ENCODE measurements at places on chromosomes 3 and 15.

GRCh38 chr3:48715174-48715800 is 1.7 kb downstream of the IP6K2 start:
- no peak for DNase-seq

DNA sequence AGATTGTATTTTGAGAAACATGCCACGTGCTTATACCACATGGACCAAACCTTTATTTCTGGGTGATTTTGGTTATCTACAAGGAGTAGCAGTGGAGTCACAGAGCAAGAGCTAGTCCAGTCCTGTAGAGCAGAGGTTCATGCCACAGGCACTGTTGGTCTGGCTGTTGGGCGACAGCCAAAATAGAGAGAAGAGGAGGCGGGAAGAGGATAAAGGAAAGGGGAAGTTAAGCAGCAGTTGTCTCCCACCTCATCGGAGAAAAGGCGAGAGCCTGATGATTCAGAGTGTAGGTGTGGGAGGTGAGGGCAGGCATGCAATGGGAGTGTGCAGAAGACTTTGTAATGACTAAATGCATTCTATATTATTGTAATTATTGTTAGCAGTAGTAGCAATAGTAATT is 237.5 kb upstream of the ROPN1 start:
- DNase-seq = no peak

- DNase-seq = no peak
Observed at GRCh38 chr3:49641921-49642707, 32.0 kb upstream of the APEH start.

GRCh38 chr3:186955898-186956696 is 25.8 kb downstream of the ST6GAL1 start:
- no peak for DNase-seq

GRCh38 chr3:176992565-176992964 is 204.7 kb downstream of the TBL1XR1 start:
- peak; percentile 60 for DNase-seq

GRCh38 chr3:135127946-135128470 is 332.9 kb downstream of the EPHB1 start:
- no peak for DNase-seq

DNA sequence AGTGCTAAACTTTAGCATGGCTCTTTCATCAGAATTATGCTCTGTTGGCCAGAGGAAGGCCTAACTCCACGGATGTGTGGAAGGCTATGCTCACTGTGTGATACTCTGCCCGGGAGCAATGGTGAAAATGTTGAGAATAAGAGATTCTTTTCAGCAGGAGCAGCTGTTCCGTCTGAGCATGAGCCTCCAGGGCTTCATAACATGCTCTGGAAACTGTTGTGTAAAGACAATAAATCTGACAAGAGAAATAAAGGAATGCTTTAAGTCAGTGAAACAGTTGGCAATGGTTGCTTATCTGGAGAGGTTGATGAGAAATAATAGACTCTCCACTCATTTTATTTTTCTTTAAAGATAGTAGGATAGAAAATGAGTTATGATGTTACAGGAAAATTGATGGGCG is 269.8 kb downstream of the DIPK2A start:
- DNase-seq = no peak

GRCh38 chr3:126528419-126528799 is 4.5 kb downstream of the CHST13 start:
- no peak for DNase-seq

DNA sequence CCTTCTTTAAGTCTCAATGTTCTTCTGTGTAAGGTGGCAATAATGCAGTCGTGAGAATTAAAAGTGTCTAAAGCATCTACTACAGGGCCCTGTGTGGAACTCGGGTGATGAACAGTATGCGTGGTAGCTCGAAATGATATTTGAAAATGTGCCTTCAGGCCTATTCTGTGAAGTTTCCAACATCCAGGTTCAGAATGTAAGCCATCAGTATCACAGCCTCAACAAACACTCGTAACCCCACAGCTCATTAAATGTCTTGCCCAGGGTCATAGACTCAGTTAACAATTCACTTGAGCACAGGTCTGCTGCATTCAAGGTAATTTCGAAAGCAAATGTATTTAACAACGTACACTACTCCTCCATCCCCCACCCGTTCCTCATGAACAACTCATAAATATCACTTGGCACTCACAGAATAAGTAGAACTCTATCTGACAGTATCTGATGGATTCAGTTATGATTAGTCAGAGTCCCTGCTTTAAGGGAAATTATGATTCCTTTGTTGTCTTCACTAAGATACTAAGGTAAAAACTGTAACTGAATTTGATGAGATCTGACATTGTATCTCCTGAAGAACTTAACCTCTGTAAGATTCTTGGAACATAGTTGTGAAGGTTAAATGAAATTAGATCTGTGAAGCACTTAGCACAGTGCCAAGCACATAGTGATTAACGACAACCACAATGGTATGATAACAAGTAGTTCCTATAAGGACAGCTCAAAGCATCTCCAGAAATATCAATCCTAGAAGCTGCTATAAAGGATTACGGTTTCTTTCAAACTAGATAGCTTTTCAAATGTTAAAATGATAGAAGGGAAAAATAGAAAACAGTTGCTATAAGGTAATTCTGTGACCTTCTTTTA is 642.3 kb downstream of the TBL1XR1 start:
- no peak for DNase-seq
